GM23338 (cell line): ENCODE measurements at places on chromosomes 11 and 22. TPM values are rescaled to one million over a fixed set of nuclear protein-coding genes. Genes with fewer than 3 reads are reported as not detected.

Gene MIEF1
- 30.0 and 40.1 TPM in 2 replicates for total RNA-seq

Gene DGCR6
- total RNA-seq, result 2.3 and 4.6 TPM in 2 replicates

Gene NECTIN1
- total RNA-seq, result 48.4 and 56.3 TPM in 2 replicates

Gene BATF2
- 0.58 and 1.6 TPM in 2 replicates for total RNA-seq

Gene TRIM51
- not detected in 2 replicates for total RNA-seq

DNA sequence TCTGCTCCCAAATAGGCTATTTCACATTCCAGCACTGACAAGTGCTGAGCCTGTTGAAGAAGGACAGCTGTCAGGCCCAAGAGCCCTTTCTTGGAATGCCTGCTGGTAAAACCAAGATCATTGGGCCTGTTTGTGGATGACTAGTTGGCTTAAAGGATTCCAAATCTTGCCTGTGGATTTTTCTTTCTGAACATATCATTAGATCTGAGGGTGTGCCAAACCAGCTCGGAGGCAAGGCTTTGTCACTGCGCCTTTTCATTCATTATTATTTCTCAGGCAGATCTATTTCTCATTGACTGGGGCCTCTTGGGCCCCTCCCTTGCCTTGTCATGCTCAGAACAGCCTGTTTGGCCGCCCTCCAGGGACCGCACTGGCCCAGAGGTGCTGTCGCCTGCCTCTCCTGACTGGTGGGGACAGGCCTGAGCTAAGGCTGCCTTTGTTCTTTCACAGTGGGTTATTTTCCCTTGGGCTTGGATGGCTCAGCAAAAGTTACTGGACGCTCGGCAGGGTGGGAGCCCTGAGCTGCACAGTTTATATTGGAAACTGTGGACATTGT, 222.7 kb upstream of the SESN3 start:
- H3K27ac ChIP-seq, result no peak overlapping the region
- peaks cover 10% of the 10 kb centered on the region; the same call in 1 of the 2 replicates for H3K4me1 ChIP-seq
- H3K4me3 ChIP-seq, result no peak overlapping the region
- H3K36me3 ChIP-seq, result no peaks in the 10 kb centered on the region

GRCh38 chr11:44575288-44575672, 9.8 kb downstream of the CD82 start:
- no peak for DNase-seq
- H3K4me1 ChIP-seq, result no peaks in the 10 kb centered on the region
- H3K27me3 ChIP-seq, result no peaks in the 10 kb centered on the region
- H3K4me3 ChIP-seq, result no peak overlapping the region
- no peak overlapping the region for H3K27ac ChIP-seq

GRCh38 chr11:30422447-30423278, 99.8 kb downstream of the ARL14EP start:
- peak; percentile 79 for DNase-seq
- H3K36me3 ChIP-seq, result no peaks in the 10 kb centered on the region
- no peaks in the 10 kb centered on the region for H3K27me3 ChIP-seq
- peaks cover 17% of the 10 kb centered on the region for H3K4me1 ChIP-seq

DNA sequence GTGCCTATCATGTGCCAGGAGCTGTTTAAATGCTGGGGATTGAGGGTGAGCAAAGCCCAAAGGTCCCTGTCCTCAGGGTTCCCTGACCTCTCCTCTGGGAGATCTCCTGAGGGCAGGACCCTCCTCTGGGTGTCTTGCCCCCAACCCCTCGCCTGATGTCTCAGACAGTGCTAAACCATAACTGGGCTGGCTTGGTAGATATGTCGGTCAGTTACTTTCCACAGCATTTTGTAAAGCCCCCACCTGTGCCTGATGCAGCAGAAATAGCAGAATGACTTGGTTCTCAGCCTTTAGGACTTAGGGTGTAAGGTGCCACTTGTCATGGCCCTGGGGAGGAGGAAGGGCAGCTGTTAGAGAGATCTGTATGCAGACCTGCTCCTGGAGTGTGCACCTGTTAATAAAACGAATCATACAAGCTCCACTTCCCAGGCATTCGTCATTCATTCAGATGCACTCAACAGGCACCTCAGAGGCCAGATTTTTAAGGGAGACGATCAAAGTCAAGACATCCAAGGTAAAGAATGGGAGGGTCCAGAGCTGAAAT, 88.1 kb downstream of the TP53I11 start:
- H3K36me3 ChIP-seq, result no peaks in the 10 kb centered on the region
- no peaks in the 10 kb centered on the region for H3K27me3 ChIP-seq
- peaks cover 34% of the 10 kb centered on the region for H3K4me1 ChIP-seq
- DNase-seq, result no peak
- H3K27ac ChIP-seq, result peak overlapping the region; percentile 48
- H3K4me3 ChIP-seq, result no peak overlapping the region

DNA sequence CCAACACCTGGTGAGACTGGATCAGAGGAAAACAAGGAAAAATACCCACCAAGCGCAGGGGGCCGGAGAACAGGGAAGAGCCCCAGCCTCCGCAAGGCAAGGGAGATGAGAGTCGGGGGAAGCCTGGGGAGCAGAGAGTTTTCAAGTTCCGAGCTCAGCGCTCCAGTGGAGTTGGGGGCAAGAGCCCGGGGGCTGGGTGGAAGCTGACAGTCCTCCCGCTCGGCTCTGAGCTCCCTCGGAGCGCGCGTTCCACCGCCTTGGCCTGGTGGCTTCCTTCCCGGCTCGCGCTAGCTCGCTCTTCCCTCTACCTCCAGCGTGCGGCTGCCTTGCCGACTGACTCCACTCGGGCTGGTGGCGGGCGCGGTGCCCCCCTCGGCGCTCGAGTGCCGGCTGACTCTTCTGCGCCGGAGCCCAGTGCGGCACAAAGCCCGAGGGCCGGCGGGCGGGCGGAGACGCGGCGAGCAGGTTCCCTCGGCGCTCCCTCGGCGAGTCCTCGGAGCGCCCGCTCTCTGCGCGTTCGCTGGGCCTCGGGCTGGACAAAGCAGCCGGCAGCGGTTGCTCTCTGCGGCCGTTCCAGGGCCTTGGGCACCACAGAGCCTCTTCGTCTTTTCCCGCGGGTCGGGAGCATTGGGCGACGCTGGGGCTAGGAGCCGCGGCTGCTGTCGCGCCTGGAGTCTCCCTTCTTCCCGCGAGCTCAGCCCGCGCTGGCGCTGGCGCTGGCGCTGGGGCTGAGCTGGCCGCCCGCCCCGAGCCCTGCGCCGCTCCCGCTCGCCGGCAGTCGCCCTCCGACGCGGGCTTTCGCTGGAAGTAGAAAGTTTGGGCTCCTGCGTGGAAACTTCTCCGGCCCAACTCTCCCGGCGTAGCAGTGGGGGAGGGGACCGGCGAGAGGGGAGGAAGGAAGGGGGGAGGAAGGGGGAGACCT, 1.0 kb downstream of the PAX6 start:
- peak overlapping the region; percentile 71 for H3K4me3 ChIP-seq
- H3K36me3 ChIP-seq, result no peaks in the 10 kb centered on the region
- H3K27me3 ChIP-seq, result peaks cover 99% of the 10 kb centered on the region
- H3K4me1 ChIP-seq, result peaks cover 75% of the 10 kb centered on the region
- peak; percentile 73 for DNase-seq
